NCI-H187 (cell line): ENCODE measurements at places on chromosomes 6 and 20.

GRCh38 chr20:47816487-47817451 is 31.5 kb upstream of the SULF2 start:
- DNase-seq = no peak

DNA sequence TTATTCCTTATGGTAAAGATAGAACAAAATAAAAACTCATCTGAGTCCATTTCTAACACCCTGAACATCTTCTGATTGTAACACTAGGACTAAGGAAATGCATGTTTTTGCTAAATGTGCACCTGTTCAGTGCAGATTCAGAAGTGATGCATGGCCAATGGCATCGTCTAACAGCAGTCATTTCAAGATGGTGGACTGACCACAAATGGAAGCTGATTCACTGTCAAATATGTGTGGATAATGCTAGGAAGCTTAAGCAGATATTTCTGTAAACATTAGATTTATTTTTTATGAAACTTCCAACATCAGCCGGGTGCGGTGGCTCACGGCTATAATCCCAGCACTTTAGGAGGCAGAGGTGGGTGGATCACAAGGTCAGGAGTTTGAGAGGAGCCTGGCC is 394.8 kb downstream of the SAMD5 start:
- DNase-seq = no peak

- DNase-seq = no peak
Observed at GRCh38 chr6:79494841-79495240, 42.4 kb downstream of the LCA5 start.

GRCh38 chr6:43144879-43145278 is 26.2 kb upstream of the SRF start:
- DNase-seq = no peak

- DNase-seq = no peak
Observed at GRCh38 chr6:139186242-139186641, 51.4 kb downstream of the HECA start.

- DNase-seq = no peak
Observed at GRCh38 chr6:53496797-53497375, 48.0 kb downstream of the GCLC start.

DNA sequence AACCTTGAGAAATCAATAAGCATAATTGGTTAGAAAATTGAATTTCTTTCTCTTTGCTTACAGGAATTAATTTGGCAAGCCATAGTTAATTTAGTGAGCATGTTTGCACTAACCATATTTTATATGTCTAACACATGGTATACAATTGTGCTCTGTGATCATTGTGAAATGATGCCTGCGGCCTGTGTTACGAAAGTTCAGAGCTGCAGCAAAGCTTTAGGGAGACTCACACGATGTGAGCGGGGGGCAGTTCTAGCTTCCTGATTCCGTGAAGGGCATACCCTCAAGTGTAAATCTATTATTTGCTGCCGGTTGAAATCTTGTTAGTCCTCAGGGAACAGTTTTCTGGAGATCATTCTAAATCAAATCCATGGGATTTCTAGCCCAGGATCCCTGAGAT is 25.5 kb upstream of the ADTRP start:
- no peak for DNase-seq

DNA sequence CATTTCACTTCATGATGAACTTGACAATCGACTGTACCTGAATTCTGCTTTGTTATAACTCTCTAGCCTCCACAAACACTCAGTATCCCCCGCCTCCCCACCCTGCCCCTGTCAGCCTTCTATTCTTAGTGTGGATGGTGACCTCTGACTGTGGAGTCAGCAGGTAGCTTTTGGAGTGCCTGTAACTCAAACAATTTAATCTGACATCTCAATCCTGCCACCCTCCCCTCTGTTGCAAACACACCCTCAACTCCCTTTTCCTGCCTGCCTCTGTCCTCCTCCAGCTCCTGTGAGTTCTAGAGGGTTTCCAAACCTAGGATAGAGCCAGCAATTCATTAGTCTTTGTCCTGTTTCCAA is 20.3 kb downstream of the DAAM2 start:
- DNase-seq = no peak

GRCh38 chr6:46921731-46922130 is at the start of gene ADGRF5:
Gene ADGRF5, minus strand, starts transcription at chr6:46921938. Its CDS starts 15,176 bp downstream, at chr6:46906762.
- no peak for DNase-seq

GRCh38 chr6:44715925-44716324 is 328.4 kb downstream of the CDC5L start:
- DNase-seq = no peak

DNA sequence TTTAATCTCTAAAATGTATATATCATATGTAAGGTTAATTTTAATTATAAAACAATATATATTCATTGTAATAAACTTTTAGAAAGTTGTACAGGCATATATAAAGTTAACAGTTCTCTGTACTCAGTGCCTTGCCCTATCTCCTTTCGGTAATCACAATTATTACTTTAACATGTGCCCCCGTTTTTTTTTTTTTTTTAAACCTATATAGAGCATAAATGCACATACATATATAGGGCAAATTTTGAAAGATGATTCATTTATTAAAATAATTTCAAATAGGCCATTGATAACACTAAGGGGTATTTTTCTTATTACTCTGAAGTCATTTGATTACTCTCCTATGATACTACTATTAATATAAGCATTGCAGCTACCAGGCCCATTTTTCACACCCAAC is 1.9 kb downstream of the ASF1A start:
- DNase-seq = no peak
